ENCODE measurements at places on chromosomes 1 and 21. TPM values are rescaled to one million over a fixed set of nuclear protein-coding genes. Genes with fewer than 3 reads are reported as not detected.

The MTR gene
- 28.6 TPM for total RNA-seq

GRCh38 chr1:184197831-184198230, 146.3 kb downstream of the TSEN15 start:
- DNase-seq = no peak

The SEMA4A gene
- 1.6 TPM for total RNA-seq

The ERICH3 gene
- 0.36 TPM for total RNA-seq

GRCh38 chr1:109933856-109934711, 23.4 kb downstream of the CSF1 start:
- no peak for DNase-seq

GRCh38 chr1:62377043-62377562, 57.9 kb upstream of the KANK4 start:
- no peak for DNase-seq

- no peak for DNase-seq
Measured at GRCh38 chr1:5250336-5250735, 595.9 kb downstream of the AJAP1 start.

DNA sequence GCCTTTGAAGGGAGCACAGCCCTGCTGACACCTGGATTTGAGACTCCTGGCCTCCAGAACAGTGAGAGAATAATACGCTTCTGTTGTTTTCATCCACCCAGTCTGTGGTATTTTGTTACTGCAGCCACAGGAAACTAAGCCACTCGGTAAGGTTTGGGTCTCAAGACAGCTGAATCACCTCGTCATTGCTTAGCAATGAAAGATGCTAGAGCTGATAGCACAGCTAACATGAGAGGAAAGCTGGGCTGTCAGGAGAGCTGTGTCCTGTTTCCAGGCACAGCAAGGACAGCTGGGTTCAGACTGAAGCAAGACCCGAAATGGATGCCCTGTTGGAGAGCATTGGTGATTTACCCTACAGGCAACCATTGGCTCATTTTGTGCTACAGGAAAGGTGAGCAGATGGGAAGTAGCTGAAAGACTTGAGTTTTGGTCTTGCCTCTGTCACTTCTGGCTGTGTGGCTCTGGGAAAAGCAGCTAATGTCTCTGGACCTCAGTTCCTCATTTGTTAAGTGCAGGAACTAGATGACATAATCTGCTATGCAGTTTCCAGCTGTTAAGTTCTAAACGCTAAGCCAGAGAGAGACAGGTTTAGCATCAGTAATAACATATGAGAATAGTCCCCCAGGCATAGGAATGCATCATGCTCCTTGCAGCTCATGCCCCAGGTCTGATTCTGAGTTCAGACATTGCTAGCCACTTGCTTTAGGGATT, 58.0 kb downstream of the CLIC6 start:
- no peak for DNase-seq

The MMP23B gene
- total RNA-seq = 1.8 TPM

The SPRR1B gene
- not detected for total RNA-seq

DNA sequence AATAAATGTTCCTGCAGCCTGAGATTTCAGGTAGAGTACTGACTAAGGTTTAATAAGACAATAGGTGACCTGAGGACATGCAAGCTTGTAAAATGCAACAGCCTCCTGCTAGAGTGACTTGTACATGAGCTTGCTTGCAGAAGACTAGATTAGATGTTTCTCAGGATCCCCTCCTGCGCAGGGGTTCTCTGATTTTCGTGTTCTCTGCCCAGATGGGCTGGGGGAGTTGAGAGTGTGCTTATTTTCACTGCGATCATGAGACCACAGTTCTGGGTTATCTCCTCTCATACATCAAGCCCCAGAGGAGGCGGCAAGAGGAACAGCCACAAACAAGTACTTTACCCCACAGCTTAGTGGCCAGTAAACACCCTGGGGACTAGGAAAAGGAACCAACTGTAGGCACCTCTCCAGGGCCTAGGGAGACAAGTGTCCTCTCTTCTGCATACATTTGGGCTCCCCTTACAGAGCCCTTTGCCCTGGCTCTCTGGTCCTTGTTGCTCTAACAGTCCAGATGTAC, 8.0 kb downstream of the TMEM81 start:
- no peak for DNase-seq

GRCh38 chr1:150127868-150128267, 21.8 kb upstream of the PLEKHO1 start:
- DNase-seq = no peak

DNA sequence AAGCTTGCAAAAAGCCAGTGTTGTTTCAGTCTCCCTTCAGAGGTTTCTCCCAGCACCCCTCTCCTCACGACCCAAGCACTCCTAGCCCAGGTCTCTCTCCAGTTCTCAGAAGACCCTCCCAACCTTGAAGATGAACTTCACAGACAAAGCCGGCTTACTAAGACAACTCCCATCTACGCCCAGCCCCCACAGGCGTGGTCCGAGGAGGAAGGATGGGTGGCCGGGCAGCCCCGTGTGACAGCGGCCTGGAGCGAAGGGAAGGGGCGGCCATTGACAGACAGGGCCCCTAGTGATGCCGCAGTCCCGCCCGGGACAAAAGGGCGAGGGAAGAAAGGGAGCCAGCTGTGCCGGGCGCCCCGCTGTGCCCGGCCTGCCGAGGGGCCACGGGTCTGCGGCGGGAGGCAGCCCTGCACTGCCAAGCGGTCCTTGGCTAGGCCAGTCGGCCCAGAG, 6.9 kb downstream of the PAX7 start:
- DNase-seq = no peak

DNA sequence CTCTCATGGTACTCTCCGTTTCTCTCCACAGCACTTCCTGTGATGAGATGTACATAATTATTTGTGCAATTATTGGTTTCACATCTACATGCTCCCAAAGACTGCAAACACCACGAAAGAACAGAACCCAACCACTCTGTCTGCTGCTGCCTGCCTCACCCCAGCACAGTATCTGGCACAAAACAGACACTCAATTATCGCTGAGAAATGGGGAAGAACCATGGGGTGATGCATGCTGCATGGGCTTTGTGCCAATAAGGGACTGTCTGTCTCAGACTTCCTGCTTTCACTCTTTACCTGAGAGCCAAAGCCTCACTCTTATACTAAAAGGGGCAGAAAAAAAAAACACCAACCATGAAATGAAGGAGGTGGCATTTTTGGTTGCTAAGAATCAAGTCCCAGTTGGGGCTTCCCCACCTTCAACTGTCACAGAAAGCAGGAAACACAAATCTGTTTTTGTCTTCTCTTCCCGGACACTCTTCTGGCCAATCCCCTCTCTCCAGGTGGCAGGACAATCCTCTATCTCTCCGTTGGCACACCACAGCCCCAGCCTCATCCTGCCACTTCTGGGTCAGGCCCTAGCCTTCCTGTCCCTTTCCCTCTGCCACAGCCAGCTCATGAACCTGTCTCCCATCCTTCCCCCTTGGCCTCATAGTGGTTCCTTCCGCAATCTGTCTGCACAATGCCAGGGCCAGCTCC, 82.0 kb downstream of the TGFBR3 start:
- no peak for DNase-seq

GRCh38 chr1:236155841-236156503, 13.6 kb downstream of the GPR137B start:
- DNase-seq = no peak

DNA sequence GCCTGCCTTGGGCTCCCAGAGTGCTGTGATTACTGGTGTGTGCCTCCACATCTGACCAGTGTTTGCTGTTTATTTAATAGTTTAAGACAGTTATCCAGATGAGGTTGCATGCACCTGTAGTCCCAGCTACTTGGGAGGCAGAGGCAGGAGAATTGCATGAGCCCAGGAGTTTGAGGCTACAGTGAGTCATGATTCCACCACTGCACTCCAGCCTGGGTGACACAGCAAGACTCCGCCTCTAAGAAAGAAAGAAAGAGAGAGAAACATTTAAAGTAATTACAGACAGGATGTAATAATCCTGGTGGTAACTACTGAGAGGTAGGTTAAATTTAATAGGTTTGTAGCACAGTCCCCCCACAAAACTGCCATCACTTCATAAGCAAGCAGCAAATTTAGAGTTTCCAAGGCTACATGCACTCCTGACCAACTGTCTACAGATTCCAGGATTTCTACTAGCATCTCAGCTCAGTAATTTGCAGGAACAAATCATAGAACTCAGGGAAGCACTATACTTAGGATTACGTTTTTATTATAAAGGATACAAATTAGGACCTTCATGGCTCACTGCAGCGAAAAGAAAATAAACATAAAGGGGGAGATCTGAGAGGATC, 89.6 kb downstream of the PKN2 start:
- DNase-seq = no peak

The GSTM3 gene
- total RNA-seq = 143 TPM

DNA sequence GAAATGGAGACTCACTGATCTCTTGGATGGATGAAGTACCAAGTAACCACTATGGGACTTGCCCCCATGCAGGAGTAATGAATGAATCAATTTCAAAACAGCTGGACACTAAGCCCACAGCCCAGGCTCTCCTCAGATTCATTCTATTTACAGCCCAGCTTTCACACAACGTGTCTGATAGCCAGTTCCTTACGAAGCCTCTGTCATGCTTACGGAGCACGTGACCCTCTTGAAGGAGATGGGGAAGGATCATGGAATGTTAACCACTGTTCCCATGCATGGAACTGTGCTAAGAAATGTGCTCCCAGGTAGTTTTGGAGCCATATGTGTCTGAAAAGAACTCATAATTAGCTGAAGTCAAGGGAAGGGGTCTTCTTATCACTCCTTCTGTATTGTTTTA, 124.1 kb downstream of the KIF26B start:
- DNase-seq = no peak

DNA sequence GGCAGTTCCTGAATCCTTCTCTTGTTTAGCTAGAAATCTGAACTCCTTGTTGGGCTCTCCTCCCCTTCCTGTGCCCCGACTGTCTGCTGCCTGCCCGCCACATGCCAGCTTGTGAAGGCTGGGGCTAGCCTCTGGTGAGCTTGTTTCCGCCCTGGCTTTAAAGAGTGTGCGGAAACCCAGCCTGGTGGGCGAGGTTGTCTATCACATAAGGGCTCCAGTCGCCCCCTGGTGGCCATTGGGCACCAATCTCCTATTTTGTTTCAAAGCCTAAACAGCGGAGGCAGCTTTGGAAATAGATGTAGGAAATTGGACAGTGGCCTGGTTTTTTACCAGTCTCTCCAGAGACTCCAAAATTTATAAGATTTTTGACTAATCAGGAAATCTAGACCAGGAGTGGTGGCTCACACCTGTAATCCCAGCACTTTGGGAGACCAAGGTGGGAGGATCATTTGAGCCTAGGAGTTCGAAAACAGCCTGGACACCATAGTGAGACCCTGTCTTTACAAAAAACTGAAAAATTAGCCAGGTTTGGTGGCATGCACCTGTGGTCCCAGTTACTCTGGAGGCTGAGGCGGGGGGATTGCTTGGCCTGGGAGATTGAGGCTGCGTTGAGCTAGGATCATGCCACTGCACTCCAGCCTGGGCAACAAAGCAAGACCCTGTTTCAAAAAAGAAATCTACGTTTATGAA, 9.8 kb downstream of the ATP8B2 start:
- peak; percentile 91 for DNase-seq

- no peak for DNase-seq
Measured at GRCh38 chr1:204837440-204838084, 33.1 kb upstream of the NFASC start.

- no peak for DNase-seq
Measured at GRCh38 chr1:239868058-239868832, 223.4 kb upstream of the FMN2 start.

- no peak for DNase-seq
Measured at GRCh38 chr1:24257373-24257772, 61.8 kb upstream of the GRHL3 start.

The ASPM gene
- 0.68 TPM for total RNA-seq

GRCh38 chr1:32906654-32907053, 5.5 kb upstream of the TMEM54 start:
- no peak for DNase-seq

- no peak for DNase-seq
Measured at GRCh38 chr1:91608876-91609275, 108.2 kb downstream of the CDC7 start.

DNA sequence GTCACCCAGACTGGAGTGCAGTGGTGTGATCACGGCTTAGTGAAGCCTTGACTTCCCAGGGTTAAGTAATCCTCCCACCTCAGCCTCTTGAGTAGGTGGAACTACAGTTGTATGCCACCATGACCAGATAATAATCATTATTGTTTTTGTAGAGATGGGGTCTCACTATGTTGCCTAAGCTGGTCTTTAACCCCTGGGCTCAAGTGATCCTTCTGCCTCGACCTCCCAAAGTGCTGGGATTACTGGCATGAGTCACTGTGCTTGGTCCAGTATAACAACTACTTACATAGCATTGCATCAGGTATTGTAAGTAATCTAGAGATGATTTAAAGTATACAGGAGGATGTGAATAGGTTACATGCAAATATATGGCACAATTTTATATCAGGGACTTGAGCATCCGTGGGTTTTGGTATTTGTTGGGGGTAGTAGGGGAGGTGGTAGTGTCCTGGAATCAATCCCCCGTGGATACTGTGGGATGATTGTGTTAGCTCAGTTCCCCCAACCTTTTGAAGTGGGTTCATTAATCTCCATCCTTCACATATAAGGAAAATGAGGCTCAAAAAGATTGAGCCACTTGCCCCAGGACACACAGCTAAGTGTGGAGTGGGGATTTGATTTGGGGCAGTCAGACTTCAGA, 61.4 kb upstream of the CNIH3 start:
- DNase-seq = no peak

The SPOCD1 gene
- not detected for total RNA-seq

- DNase-seq = no peak
Measured at GRCh38 chr1:106621853-106622252, 434.6 kb upstream of the PRMT6 start.

- peak; percentile 98 for DNase-seq
Measured at GRCh38 chr1:43974443-43975248, at the start of gene ATP6V0B. Gene ATP6V0B (plus strand): TSS chr1:43974960. CDS start chr1:43975041, 81 bp downstream.

- no peak for DNase-seq
Measured at GRCh38 chr1:48066936-48067335, 69.8 kb upstream of the TRABD2B start.

- DNase-seq = peak; percentile 22
Measured at GRCh38 chr1:17281775-17282181, 26.2 kb upstream of the PADI4 start.

GRCh38 chr1:213693864-213694263, 293.9 kb upstream of the PROX1 start:
- DNase-seq = no peak

The CD1B gene
- not detected for total RNA-seq

GRCh38 chr1:64594446-64594845, 124.5 kb downstream of the CACHD1 start:
- no peak for DNase-seq

DNA sequence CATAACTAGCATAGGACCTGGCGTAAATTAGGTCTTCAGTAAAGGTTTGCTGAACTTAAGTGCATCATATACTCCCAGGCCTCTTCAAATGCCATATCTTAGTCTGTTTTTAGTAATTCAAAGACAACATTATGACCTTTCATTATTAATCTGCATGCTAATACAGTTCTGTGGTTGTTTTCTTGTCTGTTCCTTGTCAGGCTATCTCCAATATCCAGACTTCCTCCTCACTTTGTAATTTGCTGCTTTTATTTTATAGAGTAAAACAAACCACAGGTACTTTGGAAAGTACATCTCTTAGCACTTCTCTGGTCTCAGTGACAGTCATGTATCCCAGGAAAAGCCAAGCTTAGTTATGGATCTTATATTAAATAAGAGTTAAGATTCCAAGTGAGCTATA, 65.1 kb upstream of the BMP8A start:
- DNase-seq = no peak

Data from sigmoid colon (tissue), 7 donors.